ENCODE measurements at places on chromosomes 6 and 20.

DNA sequence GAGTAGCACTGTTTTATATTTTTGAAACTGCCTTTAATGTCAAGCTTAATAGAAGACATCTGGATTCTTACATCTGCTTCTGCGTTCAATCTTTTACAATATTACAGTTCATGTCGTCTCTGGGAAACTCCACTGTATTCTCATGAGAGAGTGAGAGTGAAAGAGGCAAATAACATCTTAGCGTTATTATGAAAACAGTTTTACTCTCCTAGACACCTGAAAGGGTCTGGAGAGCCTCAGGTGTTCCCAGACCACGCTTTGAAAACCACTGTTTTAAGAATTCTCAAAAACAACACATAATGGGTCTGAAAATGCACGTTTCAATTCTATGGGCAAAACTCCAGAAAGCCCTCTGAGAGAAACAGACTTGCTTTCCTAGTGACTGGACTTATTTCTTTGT lies 63.3 kb downstream of the ARHGAP18 start:
- no peak for DNase-seq

DNA sequence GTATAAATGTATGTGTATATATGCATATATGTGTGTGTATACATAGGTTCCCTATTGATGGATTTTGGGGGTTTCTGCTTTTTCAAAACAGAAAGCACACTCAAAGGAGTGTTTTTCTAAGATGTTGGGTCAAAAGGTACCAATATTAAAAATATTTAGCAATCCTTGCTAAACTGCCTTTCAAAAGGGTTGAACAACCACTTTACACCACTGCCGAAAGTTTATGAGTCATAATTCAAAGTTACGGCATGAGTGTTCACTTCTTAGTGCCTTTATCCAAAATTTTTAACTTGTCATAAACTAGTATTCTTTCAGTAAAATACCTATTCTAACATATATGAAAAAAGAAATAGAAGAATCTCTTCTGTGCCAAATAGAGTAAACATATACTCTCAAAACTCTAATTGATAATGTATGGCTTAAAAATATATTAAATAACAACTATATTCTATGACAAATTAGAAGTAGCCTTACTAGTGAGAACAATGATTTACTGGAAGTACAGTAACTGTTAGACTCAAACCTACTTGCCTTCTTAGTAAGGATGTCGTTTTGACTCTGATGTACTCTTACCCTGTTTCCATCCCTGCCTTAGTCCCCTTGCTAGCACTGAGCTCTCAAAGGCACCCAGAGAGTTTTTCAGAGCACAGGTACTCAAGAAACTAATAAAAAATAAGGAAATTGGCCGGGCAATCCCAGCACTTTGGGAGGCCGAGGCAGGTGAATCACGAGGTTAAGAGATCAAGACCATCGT lies 136.1 kb downstream of the INSM1 start:
- DNase-seq: no peak

DNA sequence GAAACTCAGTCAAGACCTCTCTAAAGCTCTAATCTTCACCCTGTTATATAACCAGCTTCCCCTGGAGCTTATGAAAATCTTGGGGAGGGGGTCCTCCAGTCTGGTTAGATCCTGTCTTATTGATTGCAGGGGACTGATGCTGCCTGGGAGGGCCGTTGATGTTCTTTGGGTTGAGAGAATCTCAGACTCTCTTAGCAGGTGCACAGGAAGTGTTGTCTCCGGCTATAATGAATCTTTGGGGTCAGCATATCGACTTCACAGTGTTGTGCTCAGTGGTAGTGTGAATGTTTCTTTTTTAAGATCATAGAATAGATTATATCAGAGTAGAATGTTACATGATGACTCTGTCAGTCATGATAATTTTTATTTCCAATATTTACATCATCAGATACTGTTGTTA lies 2.8 kb upstream of the ECI2 start:
- no peak for DNase-seq

DNA sequence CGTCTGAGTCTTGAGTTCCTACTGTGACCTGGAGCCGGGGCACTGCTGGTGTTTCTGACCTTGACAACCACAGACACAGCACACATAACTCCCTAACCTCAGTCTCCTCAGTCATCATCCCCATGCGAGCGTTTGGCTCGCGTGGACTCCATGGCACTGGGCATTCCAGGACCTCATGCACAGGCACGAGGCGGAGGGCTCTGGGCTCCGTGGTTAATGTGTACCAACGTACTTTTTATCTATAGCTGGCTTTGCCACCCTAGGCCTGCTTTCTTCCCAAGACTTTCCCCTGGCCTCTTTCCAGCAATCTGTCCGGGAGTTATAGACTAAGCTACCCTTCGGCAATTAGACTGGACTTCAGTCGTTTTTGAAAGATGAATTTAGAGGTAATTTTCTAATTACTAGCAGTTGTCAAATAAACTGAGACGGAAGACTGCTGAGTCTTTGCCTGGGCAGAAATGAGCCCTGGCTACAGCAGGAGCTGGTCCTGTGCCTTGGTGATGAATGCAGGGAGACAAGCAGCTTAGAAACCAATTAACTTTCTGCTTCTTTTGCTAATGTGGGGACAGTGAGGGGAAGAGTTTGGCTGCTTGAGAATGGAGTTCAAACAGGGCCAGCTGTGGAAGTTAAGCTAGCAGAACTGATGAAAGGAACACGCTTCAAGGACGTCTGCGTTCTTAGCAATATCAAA lies 16.1 kb upstream of the CTCFL start:
- no peak for DNase-seq

DNA sequence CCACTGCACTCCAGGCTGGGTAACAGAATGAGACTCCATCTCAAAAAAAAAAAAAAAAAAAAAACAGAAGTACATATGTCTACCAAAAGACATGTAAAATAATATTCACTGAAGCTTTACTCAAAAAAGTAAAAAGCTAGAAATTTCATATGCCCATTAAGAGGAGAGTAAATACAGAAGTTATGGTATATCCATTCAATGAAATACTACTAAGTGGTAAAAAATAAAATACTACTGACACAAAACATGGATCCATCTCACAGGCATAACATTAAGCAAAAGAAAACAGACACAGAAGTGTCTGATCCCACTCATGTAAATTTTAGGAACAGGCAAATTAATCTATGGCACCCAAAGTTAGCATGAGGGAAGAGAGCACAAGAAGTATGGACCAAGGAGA lies 52.6 kb downstream of the TASP1 start:
- DNase-seq: no peak

- peak; percentile 50 for DNase-seq
Measured at GRCh38 chr6:109174916-109175315, 79.6 kb downstream of the CEP57L1 start.

GRCh38 chr6:165049362-165049761 lies 260.0 kb downstream of the C6orf118 start:
- no peak for DNase-seq

DNA sequence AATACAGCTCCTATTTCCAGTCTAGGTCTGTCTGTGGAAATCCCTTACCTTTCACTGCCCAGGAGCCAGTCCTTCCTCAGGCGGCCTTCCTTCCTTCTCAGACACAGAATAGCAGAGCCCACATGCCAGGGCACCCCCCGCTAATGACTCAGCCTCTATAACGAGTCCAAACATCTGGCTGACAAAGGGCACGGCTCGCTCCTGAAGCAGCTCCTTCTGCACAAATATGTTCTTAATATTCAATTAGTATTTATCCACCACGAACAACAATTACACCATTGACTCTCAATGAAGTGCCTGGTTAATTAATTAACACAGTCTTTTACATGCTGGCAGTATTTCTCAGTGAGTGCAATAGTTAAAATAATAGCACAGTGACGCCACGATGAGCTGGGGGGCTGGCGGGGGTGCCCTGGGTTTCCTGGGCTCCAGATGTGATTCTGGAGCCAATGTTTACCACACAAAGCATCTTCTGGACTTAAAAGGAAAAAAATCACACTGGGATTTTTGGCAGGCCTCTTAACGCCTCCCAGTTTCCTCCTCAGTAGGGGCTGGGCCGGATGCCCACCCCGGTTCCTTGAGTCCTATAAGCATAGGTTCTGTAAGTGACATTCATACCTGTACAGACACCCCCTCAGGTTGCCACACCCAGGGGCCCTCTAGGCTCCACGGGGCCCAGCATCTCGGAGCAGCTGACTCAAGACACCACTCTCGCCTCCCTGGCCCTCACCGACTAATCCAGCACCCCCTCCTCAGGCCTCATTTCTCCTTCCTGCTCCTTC lies 158.6 kb upstream of the MLN start:
- DNase-seq: peak; percentile 5

DNA sequence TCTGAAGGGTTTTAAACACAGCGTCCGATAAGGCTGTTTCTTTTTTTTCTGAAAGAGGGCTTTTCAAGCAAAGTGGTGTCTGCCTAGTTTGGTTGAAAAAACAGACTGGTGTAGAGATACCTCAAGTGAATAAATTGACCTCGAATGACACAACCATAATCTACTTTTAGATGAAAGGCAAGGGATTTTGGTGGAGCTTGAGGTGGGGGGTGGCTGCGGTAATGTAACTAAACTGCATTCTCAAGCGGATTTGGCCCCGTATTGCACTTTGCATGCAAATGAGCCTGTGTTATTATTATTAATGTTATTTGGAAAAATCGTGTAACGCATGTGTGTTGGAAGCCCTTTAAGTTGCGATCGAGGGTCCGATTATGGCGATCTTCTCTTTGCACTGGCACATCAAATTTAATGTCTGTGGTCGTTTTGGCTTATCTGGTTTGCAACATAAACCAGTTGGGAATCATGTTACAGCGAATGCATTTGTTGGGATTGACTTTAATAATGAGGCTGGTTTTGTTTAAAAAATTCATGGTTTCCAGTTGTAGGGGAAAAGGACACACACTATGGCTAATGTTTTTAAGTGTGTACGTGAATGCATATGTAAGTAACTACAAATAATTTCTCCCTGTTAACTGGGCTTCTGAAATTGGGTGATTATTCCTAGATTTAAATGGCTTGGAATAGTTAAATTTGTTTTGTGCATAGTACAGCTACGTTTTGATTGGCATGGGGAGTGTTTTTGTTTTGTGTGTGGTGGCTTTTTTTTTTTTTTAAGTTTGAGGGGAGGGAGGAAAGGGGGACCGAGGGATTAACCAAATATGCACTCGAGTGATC lies 1.0 kb downstream of the JARID2 start:
- no peak for DNase-seq

DNA sequence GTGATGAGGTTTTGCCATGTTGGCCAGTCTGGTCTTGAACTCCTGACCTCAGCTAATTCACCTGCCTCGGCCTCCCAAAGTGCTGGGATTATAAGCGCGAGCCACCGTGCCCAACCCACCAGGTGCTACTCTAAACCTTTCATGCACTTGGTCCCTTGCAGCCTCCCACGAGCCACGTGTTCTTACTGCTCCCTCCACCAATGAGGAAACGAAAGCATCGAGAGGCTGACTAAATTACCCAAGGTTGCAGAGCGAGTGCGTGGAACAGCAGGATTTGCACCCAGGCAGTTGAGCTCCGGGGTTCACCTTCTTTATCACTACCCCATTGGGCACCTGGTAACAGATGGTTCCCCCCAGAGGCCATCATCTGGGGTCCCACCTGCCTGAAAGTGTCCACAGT lies 208.3 kb downstream of the LY86 start:
- DNase-seq: no peak

DNA sequence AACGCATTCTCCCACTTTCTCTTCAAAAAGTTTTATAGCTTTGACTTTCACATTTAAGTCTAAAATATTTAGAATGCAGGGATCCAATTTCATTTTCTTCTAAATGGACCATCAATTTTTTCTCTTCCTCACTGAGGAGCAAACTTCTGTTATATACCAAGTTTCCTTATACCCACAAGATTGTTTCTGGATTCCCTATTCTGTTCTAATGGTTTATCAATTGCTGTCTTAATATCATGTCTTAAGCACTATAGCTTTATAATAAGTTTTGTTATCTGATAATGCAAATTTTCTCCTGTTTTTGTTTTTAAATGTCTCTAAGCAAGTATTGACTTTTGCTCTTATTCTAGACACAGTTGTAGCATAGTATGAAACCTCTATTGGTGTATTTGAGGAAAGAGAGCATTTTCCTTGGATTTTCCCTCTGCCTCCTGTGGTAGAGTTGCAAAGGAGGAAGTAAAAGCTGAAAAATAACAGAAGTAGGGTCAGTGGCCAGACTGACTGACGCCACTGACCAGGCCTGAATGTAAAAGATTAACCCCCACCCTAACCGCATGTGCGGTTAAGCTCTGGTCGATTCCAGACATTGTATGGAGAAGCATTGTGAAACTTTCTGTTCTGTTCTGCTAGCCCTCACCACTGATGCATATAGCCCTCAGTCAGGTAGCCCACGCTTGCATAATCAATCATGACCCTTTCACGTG lies 40.3 kb downstream of the GPX5 start:
- no peak for DNase-seq

DNA sequence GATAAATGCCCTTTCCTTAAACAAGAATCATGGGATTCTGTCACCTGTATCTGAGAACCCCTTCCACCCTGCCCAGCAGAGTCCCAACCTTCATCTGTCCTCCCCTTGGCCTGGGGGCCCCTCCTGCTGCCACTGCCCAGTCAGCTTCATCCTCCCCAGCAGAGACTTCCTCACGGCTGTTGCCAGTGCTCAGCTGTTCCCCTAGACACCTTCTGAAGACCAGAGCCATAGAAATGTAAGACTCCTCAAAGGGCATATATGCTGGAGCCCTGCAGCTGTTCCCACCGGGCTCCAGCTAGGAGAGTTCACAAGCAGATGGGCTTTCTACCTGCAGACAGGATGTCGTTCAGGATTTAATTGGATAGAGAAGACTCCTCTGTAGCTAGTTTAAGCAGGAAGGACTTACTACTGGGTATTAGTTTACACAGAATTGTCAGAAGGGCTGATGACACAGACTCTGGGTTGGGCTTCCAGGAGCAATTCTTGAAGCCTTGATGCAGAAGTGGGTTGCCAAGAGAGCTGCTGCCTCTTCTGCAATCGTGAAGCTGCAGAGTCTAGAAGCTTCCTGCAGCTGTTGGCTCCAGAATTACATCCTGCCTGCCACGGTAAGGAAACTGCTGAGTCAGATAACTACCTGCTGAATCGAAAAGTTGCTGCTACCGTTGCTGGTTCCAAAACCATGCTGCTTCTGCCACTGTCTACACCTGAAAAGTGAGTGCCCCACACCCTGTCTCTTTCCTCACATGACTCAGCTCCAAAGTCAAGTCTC lies 57.1 kb upstream of the MLN start:
- no peak for DNase-seq

- no peak for DNase-seq
Measured at GRCh38 chr6:1997702-1998101, 247.7 kb downstream of the GMDS start.

Data from HS-5 (cell line).